ENCODE measurements at places on chromosomes 5 and 9.

DNA sequence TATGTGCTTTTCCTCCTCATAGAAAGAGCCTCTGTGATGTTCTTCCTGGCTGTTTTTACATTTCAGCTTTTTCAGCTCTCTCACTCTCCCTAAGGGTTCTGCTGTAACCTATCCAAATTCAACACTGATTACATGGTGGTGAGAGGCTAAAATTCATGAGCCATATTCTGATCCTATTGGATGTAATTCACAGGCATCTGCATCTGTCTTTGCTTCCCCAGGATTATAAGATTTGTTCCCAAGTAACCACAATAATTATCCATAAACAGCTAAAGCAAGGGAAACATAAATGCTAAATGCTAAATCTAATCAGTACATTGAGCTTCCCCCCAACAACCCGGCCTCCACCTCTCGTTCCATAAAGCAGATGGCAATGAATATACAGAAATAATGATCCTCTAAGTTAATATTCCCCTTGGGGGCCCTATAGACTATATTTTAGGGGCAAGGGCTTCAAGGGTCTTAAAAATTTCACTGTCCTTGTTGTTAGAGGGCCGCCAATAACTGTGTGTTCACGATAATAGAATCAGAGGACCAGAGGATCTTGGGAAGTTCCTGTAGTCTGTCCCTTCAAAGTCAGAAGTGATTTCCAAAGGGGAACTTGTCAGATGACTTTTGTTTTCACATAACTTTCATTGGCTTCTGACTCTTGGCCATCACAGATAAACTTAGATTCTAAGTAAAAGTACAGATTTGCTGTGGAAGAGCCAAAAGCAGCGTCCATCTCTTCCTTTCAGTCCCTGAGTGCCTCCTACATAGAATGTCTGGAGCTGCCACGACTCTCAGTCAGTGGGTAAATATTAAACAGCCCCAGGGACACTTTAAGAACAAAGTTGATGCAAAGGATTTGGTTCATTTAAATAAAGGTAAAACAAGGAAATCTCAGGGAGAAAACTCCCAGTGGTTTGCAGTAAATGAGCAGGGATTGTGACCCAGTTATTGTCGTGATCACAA is 125.6 kb downstream of the ALDH1A1 start:
- DNase-seq = no peak

- no peak for DNase-seq
These were observed 7.5 kb downstream of the RASGRF2 start for GRCh38 chr5:80967500-80968181.

GRCh38 chr9:15138357-15138686 is 168.7 kb downstream of the TTC39B start:
- no peak for DNase-seq

DNA sequence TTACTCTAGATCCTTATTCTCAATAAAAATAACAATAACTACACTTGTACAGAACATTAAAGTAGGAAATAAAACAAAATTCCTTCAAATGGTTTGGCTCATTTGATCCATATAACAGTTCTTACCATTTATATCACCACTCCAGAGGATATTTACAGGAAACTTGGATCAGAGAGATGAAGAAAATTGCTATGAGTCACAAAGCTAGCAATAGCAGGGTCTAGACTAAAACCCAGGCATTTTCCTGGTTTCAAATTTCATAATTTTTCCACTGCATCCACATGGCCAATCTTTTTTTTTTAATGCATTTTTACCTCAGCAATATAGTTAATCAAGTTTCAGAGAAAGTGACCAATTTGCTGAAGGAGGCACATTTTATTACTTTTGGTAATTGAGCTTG is 299.2 kb downstream of the ELAVL2 start:
- no peak for DNase-seq

GRCh38 chr5:43839218-43839617 is 236.2 kb downstream of the NNT start:
- DNase-seq = no peak

DNA sequence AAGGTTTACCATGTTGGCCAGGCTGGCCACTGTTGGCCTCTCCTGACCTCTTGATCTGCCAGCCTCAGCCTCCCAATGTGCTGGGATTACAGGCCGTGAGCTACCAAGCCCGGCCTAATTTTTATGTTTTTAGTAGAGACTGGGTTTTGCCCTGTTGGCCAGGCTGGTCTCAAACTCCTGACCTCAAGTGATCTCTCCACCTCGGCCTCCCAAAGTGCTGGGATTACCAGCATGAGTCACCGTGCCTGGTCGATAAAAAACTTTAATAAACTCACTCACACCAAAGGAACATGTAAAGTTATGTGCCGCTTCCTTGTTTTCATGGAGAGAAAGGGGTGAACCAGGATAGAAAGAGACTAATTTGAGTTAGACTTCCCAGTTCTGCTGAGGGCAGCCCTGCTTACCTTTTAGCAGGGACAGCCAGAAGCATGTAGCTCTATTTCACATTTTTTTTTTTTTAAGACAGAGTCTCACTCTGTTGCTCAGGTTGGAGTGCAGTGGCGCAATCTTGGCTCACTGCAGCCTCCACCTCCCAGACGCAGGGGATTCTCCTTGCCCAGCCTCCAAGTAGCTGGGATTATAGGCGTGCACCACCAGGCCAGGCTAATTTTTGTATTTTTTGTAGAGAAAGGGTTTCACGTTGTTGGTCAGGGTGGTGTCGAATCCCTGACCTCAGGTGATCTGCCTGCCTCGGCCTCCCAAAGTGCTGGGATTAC is 11.4 kb upstream of the HAUS6 start:
- DNase-seq = no peak

GRCh38 chr9:70563431-70564204 is 149.2 kb upstream of the KLF9 start:
- no peak for DNase-seq

- no peak for DNase-seq
These were observed 321.7 kb upstream of the TNC start for GRCh38 chr9:115439641-115440040.

- DNase-seq = no peak
These were observed 16.8 kb upstream of the ACTBL2 start for GRCh38 chr5:57499262-57500050.

GRCh38 chr9:121107881-121108280 is 33.1 kb downstream of the CNTRL start:
- DNase-seq = no peak

GRCh38 chr5:177507596-177508220 is 1.9 kb downstream of the DOK3 start:
- no peak for DNase-seq

- DNase-seq = peak; percentile 27
These were observed 583.5 kb downstream of the ZNF608 start for GRCh38 chr5:124162767-124163532.

GRCh38 chr9:18343784-18344183 is 130.2 kb upstream of the ADAMTSL1 start:
- no peak for DNase-seq

- DNase-seq = no peak
These were observed 588 bp downstream of the TRAF2 start for GRCh38 chr9:136886610-136887597.

DNA sequence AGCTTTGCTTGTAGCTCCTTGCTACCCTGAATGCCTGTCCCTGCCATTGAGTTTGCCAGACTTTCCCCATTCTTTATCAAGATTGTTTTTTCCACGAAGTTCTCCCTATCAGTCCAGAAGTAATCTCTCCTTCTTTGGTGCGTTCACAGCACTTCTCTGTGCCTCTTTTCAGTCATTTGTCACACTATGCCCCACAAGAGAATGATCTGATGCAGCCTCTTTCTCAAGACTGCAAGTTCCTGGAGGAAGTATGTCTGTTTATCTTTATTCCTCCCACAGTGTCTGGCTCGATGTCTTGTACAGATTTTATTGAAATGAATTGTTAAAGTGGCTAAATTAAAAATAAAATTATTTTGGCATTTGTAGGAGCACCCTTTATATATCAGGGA is 99.3 kb downstream of the CCDC192 start:
- DNase-seq = no peak

GRCh38 chr5:37641933-37642332 is 197.9 kb downstream of the GDNF start:
- no peak for DNase-seq

- DNase-seq = no peak
These were observed 54.7 kb downstream of the SEMA4D start for GRCh38 chr9:89442981-89443814.

GRCh38 chr5:63960646-63961045 is 1.6 kb downstream of the HTR1A start:
- DNase-seq = no peak
